ENCODE measurements at places on chromosomes 1 and 21.

- DNase-seq: no peak
Measured at GRCh38 chr21:29637134-29637533, 302.7 kb downstream of the GRIK1 start.

GRCh38 chr1:225670356-225670755 is 17.4 kb upstream of the ENAH start:
- no peak for DNase-seq

GRCh38 chr21:17742940-17743592 is 76.1 kb downstream of the C21orf91 start:
- DNase-seq: no peak

- DNase-seq: no peak
Measured at GRCh38 chr1:219088778-219089557, 84.7 kb upstream of the LYPLAL1 start.

- DNase-seq: no peak
Measured at GRCh38 chr21:45093035-45093532, 18.7 kb downstream of the ADARB1 start.

DNA sequence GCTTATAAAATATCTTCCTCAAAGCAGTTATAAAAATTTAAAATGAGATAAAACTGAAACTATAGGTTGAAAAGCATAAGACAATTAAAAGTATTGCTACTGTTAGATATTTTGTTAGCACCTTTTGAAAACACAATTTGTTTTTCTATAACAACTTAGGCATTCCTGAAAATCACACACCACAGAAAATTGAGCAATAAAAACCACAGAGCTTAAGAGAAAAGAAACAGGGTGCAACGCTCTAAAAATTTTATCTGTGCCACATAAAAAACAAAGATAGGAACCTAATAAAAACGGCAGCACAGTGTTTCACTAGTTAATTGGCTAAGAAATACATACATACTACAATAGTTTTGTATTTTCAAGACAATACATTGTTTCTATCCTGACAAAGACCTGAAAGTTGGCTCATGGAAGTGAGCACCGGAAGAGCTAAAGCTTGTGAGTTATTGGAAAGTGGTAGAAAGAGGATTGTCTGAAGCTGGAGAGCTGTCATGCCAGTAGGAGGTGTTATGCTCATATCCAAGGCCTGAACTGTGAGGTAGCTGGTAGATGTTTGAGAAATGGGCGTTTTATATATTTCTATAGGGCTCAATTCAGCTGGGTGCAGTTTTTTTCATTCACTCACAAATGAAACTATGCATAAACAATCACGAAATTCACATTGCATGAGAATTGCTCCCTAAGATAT is 45.8 kb downstream of the RGS7 start:
- peak; percentile 9 for DNase-seq

DNA sequence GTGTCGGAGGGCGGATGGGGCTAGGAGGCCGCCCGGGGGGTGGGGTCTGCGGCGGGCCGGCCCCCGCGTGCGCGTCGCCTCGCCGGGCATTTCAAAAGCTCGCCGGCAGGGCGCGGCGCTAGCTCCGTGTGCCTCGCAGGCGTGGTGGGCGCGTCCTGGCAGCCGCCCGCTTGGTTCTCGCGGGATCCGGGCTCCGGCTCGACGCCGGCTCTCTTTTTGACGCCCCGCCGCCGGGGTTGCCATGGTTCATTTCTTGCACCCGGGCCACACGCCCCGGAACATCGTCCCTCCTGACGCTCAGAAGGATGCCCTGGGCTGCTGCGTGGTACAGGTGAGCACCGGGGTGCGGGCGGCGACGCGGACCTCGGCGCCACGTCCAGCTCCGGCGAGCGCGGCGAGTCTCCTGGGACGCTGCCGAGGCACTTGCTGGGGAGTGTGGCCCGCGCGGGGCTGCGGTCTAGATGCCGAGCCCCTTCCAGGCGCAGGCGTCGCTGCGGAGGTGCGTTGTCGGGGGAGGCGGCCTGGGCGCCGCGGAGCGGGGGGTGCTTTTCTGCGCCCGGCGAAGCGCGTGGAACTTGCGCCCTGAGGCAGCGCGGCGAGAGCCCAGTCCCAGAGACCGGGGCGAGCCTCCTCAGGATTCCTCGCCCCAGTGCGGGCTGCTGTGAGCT is at the start of gene ZYG11A:
ZYG11A (plus strand) TSS at position 118 of the 668 bp plus-strand sequence; CDS start at position 242, 124 bp downstream.
- DNase-seq: peak; percentile 44

DNA sequence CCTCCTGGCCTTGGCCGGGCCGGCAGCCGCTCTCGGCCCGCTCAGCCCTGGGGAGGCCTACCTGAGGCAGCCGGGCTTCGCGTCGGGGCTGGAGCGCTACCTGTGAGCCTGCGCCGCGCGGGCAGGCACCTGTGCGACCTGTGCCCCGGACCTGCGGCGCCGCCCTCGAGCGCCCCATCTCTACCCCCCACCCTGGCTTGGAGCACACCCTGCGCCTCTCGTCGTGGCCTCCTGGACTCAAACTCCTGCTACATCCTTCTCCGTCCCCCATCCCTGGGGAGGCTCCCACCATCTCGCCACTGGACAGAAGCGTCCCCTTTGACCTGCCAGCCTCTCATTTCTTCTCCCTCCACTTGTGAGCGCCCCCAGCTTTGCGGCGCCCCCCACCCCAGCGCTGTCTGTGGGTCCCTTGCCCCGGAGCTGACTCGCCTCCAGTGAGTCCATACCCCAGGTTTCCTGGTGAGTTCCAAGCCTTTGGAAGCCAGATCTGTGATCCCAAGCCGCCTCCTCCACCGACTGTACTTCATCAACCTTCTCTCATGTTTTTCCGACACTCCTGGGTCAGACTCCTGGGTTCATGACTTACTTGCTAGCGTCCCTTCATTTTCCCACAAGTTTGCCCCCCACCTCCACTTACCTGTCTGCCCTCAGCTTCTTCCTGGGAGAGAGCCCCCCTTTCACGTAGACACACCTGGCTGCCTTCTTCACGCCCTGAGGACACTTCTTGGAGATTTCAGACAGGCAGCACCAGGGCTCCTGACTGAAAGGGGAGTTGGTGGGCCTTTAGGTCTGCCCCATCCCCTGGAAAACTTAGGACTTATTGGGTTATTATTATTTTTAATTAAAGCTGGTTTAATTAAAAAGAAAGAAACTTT is 1.3 kb downstream of the FOXE3 start:
- no peak for DNase-seq

- DNase-seq: no peak
Measured at GRCh38 chr1:28437924-28438699, 67.7 kb upstream of the RCC1 start.

DNA sequence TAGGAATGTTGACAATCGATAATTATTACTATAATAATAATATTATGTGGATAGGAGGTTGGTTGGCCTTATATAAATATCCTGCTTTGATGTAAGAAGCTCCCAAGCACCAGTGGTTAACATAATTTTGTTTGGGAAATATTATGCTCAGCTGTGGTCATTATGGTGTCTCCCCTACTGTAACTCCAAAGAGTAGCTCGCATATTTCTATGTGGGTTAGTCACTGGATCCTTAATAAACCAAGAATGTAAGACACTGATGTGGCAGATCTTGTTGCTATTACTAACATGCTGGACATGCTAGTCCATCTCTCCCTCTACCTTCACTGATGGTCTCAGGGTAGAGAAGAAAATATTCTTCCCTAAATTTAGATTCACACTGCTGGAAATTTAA is 79.2 kb upstream of the RALGPS2 start:
- no peak for DNase-seq

GRCh38 chr1:25066731-25067517 is 136.8 kb upstream of the RUNX3 start:
- DNase-seq: no peak

DNA sequence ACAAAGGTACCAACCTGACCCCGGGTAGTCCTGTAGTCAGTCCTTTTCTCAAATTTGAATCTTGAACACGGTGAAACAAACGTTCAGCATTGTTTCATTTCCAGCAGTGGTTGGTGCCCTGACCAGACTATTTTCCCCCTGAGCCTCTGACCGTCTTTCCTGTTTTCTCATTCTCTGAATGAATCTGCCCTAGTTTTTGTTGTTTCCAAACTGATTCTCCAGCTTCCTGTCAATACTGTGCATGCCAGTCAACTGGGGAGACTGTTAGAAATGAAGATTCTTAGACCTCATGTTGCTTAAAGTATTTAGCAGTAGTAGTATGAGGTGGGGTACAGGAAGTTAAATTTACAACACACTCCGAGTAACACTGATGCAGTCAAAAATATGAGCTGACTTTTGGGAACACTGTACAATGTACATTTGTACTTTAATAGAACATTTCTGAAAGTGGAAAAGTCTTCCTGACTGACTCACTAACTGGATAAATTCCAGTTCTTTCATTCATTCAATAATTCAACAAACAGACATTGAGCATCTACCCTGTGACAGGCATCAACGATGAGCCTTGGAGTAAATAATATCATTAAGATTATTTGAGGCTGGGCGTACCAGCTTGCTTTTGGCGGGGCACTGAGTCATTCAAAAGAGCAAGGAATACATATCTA is 26.0 kb upstream of the ZRANB2 start:
- no peak for DNase-seq

DNA sequence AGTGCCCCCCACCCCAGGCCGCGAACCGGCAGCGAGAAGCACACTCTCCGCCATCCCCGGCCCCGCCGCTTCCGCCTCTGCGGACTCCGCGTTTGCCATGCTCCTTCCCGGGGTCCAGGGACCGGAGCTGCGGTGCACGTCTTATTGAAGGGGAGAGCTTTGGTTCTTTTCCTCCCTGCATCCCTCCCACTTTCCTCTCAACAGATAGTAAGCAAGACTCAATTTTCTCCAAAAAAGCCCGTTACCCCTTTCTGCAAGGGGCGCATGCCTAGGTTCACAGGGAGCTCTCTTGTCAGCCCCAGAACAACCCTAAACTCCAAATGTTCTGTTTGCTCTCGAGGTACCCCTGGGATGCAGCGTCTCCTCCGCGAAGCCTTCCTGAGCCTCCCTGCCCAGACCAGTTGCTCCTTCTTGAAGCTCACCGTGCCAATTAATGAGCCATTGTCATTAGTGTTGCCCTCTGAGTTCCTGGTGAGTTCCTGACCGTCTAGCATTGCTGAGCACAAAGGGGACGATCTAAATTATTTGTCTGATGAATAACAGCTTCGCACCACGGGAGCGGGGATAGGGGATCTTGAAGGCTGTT is 8.1 kb downstream of the FOXD3 start:
- no peak for DNase-seq

DNA sequence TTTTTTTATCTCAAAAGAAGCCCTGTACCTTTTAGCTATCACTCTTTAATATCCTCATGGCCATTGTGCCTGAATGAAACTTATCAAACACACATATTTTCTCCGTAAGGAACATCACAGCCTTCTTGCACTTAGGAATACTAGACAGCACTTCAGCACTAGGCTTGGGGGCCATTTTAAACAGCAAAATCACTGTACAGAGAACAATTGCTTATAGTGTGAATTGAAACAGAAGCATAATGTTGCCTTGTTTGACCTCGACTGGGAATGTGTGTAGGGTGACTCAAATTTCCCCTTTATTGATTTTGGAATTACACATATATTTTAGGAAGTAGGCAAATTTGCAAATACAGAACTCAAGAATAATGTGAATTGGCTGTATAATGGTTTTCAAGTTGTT is 36.4 kb downstream of the KYAT3 start:
- no peak for DNase-seq

DNA sequence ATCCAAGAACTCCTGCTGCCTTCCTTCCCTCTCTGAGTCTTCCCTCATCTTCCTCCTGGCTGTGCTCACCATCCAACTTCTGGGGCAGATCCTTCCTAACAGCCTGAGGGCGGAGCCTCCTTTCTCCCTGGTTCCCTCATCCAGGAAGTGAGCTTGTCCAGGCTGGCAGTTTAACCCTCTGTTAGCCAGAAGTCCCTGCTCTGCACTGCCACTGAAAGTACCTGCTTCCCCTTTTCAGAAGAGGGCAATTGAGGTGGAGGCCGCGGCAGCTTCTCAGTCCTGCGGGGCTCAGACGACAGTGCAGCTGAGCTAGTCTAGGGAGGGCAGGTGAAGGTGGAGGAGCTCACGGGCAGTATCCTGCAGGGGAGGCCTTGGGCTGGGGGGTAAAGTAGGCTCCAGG is 149.1 kb downstream of the FCRL5 start:
- no peak for DNase-seq

GRCh38 chr1:177355575-177355974 is 184.8 kb downstream of the BRINP2 start:
- DNase-seq: no peak
